T-cell (primary cell): ENCODE measurements at places on chromosomes 4 and X.

DNA sequence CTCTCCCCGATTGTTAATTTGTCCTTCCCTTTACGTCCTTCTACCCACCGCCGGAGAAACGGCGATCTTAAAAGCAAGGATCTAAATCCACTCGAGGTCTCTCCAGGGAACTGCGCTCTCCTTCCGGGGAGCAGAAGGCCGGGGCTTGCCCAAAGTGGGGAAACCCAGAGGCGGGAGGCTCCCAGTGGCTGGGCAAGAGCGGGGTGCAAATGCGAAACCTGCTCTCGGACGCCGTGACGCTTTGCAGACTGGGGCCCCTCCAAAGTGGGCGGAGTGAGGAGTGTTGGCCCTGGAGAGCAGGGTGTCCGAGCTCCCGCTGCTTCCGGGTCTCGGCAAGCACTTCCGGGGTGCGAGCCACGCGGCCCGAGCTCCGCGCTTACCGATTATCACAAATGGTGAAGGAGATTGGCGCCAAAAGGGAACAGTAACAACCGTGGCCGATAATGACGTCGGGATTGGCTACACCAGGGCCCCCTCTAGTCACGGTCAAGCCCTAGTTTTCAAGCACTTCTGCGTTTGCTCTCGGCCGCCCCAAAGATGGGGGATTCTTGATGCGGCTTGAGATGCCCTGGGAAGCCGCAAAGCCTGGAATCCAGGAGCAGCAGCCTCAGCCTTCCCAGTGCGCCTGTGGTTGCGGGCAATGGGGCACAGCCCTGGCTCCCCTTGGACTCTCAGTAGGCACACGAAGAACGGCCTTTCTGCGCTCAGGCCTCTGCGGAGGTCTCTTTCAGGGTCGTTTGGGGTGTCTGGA lies 29.0 kb downstream of the HAND2 start:
- DNase-seq: no peak

- no peak for DNase-seq
These were observed 13.7 kb upstream of the KLHL5 start for GRCh38 chr4:39048311-39048710.

GRCh38 chr4:55398966-55399365 lies 3.2 kb downstream of the TMEM165 start:
- DNase-seq: no peak

- no peak for DNase-seq
These were observed 12.4 kb downstream of the SMIM14 start for GRCh38 chr4:39626261-39626660.

- peak; percentile 71 for DNase-seq
These were observed 31.7 kb downstream of the COQ2 start for GRCh38 chr4:83252782-83253405.

- no peak for DNase-seq
These were observed 531 bp downstream of the ZNF141 start for GRCh38 chr4:337932-338758.

DNA sequence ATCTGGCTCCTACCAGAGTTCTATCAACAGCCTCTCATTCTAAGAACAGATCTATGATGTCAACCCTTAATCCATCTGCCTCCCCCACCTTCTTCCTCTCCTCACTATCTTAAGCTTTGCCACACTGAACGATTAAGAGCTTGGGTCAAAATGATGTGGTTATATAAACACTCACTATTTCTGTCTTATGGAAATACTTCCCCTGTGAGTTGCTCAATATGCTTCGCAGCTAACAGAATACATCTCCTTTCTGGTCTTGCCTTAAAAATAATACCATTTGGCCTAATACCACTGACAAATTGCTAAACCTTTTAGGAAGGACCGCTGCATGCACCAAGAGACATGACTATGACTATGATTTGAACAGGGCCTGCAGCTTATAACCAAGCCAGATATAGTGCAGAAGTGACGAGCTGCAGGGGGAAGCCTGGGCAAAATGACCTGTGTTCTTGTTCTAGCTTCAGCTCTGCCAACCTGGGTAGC lies 130.9 kb downstream of the RNF150 start:
- no peak for DNase-seq

DNA sequence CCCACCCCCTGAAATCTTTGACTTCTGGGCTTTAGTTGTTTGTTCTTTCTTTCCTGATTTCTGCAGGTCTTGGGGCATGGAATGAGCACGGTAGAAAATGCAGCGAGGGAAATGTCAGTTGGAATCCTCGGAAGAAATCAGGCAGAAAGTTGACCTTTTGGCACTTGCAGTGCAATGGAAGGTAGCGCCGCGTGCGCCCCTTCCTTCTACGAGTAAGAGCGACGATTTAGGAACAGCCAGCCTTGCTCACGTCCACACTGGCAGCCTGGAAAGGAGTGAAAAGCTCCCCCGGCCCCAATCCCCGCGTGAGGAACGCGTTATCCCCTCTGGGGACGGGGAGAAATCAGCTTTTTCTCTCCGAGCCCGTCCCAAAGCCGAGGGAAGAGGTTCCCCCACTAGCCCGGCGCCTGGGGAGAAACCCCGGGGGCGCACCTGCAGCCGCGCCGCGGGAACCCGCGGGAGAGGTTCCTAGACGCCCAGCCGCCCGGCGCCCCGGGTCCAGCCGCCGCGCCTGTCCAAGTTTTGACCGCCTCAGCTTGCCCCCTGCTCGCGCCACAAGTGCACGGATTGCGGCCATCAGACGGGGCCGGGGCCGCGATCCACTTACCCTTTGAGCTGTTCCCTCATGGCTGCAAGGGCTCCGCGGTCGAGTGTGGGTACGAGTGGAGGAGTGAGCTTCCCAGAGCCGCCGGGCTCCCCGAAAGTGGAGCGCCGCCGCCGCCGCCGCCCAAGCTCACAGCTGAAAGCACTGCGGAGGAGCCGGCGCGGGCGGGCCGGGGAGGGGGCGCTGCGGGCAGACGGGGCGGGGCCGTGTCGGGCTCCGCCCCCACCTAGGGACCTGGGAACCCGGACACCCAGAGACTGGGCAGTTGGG lies 194.6 kb upstream of the FTHL17 start:
- DNase-seq: no peak

- DNase-seq: no peak
These were observed 293.0 kb upstream of the CLNK start for GRCh38 chr4:10977534-10977933.

- DNase-seq: no peak
These were observed 59.4 kb upstream of the GK2 start for GRCh38 chr4:79467246-79467932.

- no peak for DNase-seq
These were observed 26.9 kb upstream of the WWC2 start for GRCh38 chr4:183072176-183072575.

DNA sequence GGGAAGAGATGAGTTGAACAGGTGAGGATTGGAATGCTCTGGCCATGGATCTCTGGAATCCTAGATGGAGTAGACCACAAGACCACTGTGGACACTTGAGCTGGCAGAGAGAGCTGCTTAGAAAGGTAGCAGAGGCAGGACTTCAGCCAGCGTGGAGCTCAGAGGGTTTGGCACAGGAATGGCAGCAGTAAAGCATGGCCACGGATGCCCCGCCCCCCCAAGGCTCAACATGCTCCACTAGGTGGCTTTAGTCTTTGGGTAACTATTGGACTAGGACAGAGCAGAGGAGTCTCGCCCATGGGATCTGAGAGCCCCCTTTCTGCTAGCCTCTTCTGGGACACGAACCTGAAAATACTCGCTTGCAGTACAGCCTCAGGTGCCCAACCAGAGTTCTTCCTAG lies 150.1 kb upstream of the NEIL3 start:
- no peak for DNase-seq

GRCh38 chrX:52995987-52996331 lies 37.6 kb upstream of the FAM156A start:
- DNase-seq: no peak

DNA sequence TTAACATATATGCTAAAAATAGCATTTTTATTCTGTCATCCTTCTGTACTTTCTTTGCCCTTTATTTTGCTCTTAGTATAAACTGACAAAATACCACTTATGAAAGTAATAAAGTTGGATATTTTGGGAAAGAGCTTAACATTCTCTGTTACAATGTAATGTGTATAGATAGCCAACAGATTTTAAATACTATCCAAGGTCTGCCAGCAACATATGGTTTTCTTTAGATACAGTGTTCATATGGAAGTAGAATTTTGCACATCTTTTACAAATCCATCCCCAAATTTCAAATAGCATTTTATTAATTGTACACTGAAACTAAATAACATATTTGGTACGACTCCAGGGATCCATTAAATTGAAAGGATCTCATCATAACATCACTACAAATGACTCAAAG lies 268.6 kb upstream of the PCDH18 start:
- no peak for DNase-seq

GRCh38 chr4:168019921-168020320 lies 72.4 kb upstream of the ANXA10 start:
- no peak for DNase-seq

DNA sequence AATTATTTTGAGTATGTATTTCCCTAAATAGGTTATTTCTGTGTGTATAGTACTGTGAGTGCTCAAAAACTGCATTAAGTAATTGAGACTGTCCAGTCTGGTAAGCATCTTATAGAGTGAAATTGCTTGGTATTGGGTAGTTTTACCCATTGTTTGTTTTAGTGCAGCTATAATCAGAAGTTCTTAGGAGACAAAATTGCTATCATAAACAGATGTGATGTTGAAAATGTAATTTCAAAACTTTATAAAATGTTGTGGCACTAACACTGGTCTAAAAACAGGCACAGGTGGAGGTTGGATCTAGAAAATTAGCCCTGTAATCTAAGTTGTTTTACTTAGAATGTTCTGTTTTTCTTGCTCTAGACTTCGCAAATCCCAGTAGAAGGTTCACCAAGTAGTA lies 46.8 kb downstream of the RAPGEF2 start:
- no peak for DNase-seq

GRCh38 chr4:140884431-140885058 lies 128.4 kb upstream of the TBC1D9 start:
- no peak for DNase-seq

DNA sequence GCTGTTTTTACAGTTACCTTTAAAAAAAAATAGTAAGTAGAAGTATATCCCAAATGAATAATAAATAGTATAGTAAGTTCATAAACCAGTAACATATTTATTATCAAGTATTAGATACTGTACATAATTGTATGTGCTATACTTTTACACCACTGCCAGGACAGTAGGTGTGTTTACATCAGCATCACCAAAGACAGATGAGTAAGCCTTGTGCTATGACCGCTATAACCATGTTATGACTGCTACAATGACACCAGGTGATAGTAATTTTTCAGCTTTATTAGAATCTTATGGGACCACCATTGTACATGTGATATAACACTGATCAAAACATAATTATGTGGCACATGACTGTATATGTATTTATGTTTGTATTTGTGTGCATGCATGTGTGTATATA lies 27.3 kb downstream of the PABPC4L start:
- no peak for DNase-seq

DNA sequence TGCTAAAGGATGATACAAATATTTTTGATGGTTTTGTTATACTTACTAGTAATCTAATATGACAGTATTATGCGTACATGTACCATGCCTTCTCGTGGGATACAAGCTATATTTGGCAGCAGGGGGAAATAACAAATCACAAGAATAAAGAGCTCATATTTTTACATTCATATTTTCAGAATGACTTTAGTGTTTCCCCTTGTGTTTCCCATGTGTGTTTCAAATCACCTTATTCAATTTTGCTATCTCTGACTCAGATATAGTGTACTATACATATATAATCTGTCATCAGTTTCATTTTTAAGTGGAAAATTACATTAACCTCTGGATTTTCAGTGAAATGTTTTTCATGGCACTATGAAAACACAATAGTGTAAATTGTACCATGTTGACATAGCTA lies 146.8 kb downstream of the RPA4 start:
- DNase-seq: no peak

- no peak for DNase-seq
These were observed 217.0 kb downstream of the BMPR1B start for GRCh38 chr4:94974773-94975172.

- DNase-seq: no peak
These were observed 64.6 kb upstream of the TRPC5 start for GRCh38 chrX:112147206-112147605.

- DNase-seq: no peak
These were observed 49.7 kb downstream of the OTC start for GRCh38 chrX:38402118-38402517.

- DNase-seq: no peak
These were observed 91.2 kb downstream of the ABLIM2 start for GRCh38 chr4:8067274-8067936.

DNA sequence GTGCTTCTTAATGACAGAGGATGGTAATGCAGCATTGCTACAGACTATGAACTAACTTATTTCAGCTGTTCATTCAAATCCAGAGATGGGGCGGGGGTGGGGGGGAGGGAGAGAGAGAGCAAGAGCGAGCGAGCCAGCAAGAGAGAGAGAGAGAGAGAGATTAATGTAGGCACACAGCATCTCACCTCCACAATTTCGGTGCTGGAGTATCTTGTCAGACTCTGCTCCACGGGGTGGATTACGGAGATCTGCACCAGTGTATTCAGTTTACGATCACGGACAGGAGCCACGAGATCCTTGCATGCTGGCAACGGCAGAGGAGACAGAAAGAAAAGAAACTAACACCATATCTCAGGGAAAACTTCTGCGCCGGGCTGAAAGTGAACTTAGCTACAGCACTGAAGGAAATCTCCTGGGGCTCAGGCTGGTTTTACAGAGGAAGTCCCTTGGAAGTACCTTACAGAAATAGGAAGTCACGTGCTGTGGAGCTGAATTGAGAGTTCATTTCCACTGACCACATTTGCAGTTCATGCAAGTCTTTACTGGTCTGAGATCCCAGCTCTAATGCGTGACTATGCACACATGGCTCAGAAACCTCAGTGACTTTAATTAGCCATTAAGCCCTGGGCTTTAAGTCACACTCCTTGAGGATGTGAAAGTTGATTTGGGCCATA lies 440.9 kb downstream of the INPP4B start:
- peak; percentile 48 for DNase-seq

- no peak for DNase-seq
These were observed 25.6 kb upstream of the MAGEA1 start for GRCh38 chrX:153153516-153153915.

DNA sequence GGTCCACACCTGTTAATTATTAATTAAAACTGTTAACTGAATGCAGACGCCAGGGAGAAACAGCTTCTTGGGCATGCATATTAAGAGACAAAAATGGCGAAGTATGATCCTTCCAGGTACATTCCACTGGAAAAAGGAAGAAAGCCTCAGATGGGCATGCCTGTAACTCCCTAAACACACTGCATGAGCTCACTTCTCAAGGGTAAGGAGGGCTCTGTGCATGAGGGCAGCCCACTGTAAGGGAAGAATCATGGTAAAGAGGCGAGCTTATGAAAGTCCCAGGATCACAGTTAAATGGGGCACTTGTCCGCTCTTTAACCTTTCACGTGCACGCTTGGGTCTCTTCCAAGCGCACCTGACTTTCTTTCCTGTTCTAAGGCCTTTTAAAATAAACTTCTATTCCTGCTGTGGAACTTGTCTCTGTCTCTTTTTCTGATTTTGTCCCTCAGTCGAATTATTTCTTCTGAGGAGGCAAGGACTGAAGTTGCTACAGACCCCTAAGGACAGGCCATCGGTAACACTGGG lies 321.7 kb downstream of the PPP1R2C start:
- no peak for DNase-seq

DNA sequence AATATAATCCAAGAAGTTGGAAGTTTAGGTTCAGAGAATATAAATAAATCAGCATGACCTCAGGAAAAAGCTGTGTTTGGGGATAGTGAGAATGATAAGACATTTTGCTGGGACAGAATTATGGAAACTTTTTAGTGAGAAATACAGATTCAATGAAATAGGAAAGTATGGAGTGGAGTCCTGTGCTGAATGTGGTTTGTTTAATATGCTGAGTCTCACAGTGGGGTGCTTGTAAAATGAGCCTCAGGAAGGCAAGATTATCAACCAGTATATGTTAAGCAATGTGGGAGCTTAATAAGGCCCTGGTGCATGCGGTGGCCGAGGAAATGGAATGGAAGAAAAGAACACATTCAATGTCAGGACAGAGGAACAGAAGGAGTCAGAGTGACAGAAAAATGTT lies 1554.7 kb upstream of the TENM3 start:
- DNase-seq: no peak
